ENCODE measurements at places on chromosomes 2 and 18. TPM values are rescaled to one million over a fixed set of nuclear protein-coding genes. Genes with fewer than 3 reads are reported as not detected.

The LPIN1 gene
- total RNA-seq = 44.5 TPM

The DLGAP1 gene
- total RNA-seq = 0.34 TPM

The PROKR1 gene
- 0.19 TPM for total RNA-seq

The TOGARAM2 gene
- total RNA-seq = 5.1 TPM

The NAT8 gene
- not detected for total RNA-seq

The DNAJC5G gene
- not detected for total RNA-seq

The CDK15 gene
- 0.47 TPM for total RNA-seq

The BCL11A gene
- total RNA-seq = 62.9 TPM

The SP5 gene
- total RNA-seq = 1.8 TPM

The GLI2 gene
- 6.7 TPM for total RNA-seq

The FBXO41 gene
- 2.9 TPM for total RNA-seq

The ACAA2 gene
- total RNA-seq = 38.4 TPM

The CAVIN2 gene
- total RNA-seq = 12.3 TPM

The ASXL3 gene
- total RNA-seq = 0.62 TPM

The SGPP2 gene
- 38.7 TPM for total RNA-seq

DNA sequence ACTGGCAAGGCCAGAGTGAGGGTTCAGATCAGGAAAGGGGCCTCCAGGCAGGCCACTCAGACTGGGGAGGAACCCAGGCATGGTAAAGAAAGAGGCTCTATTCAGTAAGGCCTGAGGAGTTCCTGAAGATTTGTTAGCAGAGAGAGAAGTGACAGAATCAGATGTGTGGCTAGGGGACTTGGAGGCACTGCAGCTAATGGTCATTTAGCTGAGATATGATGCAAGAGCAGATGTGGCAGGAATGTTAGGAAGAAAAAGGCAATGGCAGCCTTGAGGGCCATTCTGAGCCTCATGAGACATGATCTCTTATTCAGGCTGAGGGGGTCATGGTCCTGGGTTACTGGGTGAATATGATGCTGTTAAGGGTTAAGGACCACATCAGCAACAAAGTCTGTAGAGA, 73.4 kb downstream of the CCDC93 start:
- DNase-seq = no peak

DNA sequence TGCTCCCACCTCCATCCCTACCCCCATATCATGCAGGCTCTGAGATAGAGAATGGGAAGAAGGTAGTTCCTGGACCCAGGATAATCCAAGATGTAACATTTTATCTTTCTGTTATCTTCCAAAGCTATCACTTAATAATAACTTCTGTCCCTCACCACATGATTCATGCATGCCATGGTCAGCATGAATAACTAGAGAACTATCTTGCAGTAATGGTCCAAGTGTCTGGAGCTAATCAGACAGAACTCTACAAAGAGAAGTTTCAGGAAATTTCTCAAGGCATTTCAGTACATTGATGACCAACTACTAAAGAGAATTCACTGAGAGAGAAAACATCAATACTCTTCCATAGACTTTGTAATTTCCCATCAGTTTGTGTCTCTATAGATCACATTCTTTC, 1469.7 kb upstream of the PIK3C3 start:
- no peak for DNase-seq

GRCh38 chr2:221810650-221811049, 238.5 kb upstream of the EPHA4 start:
- no peak for DNase-seq

- DNase-seq = peak; percentile 83
These were observed 29.3 kb upstream of the LBH start for GRCh38 chr2:30201990-30202389.

- DNase-seq = no peak
These were observed 21.7 kb upstream of the THUMPD2 start for GRCh38 chr2:39800752-39801151.

DNA sequence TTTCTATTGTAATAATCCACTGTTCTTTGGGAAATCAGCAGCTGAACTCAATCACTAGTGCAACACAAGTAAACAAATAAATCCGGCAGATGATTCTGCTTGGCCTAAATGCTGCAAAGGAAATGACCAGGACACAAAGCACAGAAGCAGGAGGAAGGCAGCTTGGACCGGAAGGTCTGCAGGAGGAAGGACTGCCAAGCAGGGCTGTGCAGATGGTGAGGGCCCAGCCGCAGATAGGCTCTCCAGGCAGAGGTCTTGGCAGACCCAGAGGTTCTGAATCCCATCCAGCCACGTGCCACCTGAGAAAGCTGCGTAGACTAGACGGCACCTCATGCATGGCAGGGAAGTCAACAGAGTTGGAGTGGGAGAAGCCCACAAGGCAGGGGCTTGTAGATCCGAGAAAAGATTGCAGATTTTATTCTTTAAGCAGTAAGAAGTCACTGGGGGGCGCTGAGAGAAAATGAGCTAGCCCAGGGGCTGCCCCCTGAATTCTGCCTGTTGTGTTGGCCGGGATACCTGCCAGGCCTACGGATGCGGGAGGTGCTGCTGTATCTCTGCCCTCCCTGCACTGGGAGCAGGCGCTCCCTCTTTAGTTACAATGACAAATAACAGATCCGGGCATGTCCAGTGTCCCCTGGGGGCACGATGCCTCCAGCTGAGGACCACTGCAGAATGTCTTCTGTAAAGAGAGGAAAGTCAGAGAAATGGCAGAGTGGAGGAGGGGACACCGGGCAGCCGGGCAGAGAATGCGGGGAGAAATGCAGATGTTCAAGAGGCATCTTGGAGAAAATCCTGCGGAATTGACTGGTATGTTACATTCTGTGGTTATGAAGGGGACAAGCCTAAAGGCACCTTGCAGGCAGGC, 153.5 kb downstream of the PXDN start:
- DNase-seq = peak; percentile 76

GRCh38 chr2:157890969-157891642, 15.0 kb upstream of the ACVR1 start:
- DNase-seq = no peak

DNA sequence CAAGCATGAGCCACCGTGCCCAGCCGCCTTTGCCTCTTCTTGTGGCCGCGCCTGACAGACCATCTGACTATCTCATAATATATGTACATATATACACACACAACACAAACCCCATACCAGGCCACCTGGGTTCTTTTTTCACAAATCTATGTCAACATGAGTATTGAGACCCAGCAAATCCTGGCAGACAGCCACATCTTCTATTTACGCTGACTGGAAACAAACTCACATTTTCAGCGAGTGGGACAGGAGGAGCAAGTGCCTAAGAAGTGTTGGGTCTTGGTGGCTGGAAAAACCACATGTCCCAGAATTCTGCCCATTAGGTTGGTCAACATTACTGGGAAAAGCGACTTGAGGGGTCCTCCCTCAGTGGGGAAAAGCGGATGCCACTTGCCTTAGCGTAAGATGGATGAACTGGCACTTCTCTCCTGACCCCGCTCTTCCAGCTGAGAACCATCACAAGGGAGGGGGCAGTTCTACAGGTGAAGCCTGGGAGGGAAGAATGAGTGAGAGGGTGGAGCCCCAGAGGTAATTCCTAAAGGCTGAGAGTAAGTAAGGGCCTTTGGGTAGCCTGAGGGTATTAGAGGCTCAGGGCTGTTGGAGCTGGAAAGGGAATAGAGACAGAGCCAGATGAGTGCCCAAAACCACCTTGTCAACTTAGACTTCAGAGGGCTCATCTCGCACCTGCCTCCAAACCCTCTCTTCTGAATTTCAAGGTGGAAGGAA, 1.9 kb downstream of the SCYGR3 start:
- no peak for DNase-seq

DNA sequence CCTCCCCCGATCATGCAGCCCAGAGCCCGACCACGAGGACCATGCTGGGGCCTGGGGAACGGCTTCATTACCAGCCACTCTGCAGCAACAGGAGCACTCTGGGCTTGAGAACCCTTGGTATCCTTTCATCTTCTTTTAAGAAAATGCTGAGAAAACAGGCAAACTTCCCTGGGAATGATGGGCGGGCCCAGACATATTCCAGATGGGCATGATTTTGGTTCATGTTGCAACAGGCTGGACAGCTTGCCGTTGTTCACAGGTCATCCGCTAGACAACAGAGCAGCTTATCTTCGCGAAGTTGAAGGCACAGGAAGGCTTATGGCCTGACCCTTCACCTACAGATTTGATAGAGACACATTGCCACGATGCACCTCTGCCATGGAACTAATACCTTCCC, 121.0 kb downstream of the KLHL29 start:
- peak; percentile 41 for DNase-seq

DNA sequence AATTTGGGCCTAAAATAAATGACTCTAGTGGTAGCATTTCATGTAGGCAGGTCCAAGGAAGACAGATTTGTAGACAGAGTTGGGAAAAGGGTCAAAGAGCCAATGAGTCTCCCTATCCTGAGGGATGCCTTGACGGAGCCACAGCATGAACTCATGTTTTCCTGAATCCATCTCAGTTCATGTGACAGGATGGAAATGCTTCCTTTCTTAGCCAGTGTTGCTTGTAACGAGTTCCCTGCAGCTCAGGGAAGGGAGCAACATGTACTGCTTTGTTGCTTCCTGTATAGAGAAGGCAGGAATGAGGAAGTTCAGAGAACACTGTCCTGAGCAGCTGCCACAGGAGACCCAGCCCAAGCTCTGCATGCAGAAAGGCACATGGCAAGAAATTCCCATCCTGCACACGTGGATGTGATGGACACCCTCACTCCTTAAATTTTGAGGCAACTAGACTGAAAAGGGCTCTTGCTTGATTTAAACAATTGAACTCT, 27.9 kb downstream of the TMEM17 start:
- DNase-seq = no peak

DNA sequence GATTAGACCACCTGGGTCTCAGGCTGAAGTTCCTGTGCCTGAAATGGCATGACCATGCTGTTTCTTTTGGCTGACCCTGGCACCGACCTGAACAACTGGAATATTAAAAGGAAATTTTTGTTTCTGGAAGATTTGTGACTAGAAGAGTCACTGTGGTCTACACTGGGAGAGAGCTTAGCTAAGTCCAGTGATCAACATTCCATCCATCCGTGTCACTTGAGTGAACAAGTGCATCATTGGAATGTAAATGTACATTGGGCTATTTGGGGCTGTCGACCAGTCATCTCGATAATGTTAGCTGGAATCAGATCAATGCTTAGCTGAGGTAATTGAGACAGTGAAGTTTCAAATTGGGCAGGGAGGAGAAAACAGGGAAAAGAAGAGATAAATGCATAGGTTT, 95.4 kb upstream of the CCDC85A start:
- DNase-seq = no peak

- no peak for DNase-seq
These were observed 173.5 kb downstream of the FMNL2 start for GRCh38 chr2:152508446-152508845.

GRCh38 chr18:68494802-68495581, 219.9 kb downstream of the TMX3 start:
- DNase-seq = no peak

DNA sequence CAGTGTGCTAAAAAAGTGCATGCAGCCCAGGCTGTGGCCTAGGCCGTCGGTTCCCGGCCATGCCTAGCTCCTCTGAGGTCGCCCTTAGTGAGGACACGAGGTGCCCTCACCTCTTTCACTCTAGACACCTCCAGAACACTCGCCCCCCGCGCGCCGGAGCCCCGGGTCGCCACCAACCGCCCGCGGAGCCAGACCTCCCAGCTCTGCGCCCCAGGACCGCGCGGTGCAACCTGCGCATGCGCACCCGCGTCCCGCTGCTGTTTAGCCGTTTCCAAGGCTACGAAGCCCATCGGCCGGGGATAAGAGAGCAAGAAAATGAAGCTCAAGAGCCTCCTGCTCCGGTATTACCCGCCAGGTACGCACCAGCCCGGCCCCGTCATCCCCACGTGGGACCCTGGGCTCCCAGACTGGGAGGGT, at the start of gene DAW1:
Gene DAW1, plus strand, starts transcription at position 257 of the 417 bp plus-strand sequence. Its CDS starts 59 bp downstream, at position 316.
- DNase-seq = no peak

DNA sequence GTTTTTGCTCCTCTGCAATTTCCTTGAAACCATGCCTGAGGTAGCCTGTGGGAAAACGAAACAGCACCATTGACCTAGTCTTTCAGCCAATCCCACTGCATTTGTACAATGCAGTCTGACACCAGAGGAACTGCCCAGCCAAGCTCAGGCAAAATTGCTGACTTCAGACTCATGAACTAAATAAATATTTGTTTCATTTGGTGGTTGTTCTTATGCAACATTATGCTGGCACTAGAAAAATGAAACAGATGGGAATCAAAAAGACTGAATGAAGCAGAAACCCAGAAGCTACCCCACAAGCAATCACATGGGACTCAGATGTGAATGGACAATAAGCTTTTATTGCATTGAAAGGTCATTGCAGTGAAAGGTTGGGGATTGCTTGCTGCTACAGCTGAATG, 1.7 kb downstream of the NAT8 start:
- no peak for DNase-seq

DNA sequence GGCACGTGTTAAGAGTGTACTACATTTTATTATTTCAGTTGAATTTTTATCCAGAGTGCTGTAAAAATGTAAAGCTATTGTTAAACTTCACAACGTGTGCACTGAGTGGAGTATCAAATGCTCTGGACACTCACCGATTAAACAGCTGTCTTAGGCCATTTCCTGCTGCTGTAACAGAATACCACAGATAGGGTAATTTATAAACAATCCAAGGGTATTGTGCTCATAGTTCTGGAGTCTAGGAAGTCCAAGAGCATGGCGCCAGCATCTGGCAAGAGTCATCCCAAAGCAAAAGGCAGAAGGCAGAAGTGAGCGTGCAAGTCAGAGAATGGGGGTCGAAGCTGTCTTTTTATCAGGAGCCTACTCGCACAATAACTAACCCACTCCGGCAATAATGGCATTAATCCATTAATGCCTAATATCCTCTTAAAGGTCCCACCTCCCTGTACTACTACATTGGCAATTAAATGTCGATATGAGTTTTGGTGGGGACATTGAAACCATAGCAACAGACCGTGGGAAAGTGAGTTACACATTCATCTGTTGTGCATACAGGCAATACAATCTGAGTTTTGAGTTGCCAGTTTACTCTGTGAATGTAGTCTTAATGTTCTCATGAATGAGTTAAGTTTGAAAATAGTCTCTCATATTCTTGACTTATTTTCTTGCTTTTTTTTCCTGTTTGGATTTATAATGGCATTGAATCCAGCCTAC, 64.8 kb downstream of the ARMC9 start:
- DNase-seq = no peak

- no peak for DNase-seq
These were observed 2750.9 kb downstream of the RPIA start for GRCh38 chr2:91442246-91442905.

GRCh38 chr18:12401881-12402280, 5.8 kb upstream of the PRELID3A start:
- DNase-seq = no peak

All from lower leg skin (tissue), 4 donors.